NCI-H510A treated with DMSO at 0.1 percent for 48 hours (cell line): ENCODE measurements at places on chromosomes 12 and 14.
A peak's percentile ranks its signal among the peaks of the same experiment; 100 is the strongest.

DNA sequence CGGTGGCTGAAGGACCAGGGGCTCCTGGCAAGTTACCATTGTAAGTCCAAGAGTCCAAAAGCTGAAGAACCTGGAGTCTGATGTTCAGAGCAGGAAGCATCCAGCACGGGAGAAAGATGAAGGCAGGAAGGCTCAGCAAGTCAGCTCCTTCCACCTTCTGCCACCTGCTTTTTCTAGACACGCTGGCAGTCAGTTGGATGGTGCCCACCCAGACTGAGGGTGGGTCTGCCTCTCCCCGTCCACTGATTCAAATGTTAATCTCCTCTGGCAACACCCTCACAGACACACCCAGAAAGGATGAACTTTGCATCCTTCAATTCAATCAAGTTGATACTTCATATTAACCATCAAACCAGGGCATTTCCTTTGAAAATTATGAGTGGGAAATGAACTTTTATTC lies 1272.4 kb upstream of the TMEM132C start:
- DNase-seq, result no peak

DNA sequence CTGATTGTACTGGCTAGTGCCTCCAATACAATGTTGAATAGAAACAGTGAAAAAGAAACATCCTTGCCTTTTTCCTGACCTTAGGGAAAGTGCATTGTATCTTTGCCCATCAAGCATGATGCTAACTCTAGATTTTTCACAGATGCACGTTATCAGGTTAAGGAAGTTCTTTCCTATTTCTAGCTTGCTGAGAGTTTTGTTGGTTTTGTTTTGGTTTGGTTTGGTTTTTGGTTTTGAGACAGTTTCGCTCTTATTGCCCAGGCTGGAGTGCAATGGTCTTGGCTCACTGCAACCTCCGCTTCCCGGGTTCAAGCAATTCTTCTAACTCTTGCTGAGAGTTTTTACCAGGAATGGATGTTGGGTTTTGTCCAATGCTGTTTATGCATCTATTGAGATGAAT lies 89.0 kb downstream of the BRMS1L start:
- DNase-seq, result no peak

GRCh38 chr14:100401792-100402191 lies 78.7 kb downstream of the SLC25A47 start:
- DNase-seq, result no peak

DNA sequence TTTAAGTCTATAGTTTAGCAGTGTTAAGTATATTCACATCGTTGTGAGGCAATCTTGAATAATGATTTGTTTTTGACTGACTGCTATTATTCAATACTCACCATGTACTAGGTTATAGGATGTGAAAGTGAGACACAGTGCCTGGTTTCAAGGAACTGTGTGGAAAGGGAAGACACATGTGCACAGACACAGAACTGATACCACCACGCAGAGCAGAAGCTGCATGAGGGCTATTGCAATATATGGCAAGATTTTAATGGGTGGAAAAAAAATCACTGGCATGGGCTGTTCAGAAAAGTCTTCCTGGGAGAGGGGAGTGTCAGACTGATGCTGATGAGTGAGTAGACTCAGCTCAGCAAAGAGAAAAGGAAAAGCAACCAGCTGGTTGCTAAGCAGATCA lies 10.4 kb downstream of the SLC7A8 start:
- DNase-seq, result no peak

DNA sequence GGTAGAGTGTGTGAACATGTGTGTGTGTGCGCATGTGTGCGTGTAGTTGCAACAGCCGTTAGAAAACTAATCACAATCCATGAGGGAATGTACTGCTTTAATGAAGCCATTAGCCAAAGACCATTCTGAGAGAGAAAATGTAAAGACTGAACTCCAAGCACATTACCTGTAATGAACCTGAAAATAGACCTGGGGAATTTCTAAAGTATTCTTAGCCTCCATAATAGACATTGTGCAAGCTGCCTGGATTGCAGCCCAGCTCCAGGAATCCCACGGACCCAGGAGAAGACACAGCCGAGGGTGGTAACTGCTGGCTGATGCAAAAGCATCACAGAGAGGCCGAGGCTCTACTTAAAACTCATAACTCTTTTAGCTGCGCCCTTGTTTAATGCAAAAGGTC lies 156.6 kb downstream of the SLC15A4 start:
- DNase-seq, result no peak

DNA sequence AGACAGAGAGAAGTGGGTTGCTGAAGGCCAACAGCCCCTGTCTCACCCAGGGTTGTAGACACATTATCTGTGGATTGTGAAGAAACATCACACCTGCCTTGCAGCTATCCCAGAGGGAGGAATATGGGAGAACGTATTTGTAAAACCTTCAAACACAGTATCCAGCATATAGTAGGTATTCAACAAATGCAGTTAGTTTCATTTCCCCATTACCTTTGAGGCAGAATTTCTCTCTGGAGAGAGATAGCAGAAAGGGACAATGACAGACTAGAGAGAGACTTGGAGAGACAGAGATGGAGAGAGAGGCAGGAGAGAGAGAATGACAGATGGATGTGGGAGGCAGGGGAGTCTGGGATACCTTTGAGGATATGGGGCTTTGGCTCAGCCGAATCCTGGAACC lies 62.0 kb downstream of the WSCD2 start:
- DNase-seq, result no peak

DNA sequence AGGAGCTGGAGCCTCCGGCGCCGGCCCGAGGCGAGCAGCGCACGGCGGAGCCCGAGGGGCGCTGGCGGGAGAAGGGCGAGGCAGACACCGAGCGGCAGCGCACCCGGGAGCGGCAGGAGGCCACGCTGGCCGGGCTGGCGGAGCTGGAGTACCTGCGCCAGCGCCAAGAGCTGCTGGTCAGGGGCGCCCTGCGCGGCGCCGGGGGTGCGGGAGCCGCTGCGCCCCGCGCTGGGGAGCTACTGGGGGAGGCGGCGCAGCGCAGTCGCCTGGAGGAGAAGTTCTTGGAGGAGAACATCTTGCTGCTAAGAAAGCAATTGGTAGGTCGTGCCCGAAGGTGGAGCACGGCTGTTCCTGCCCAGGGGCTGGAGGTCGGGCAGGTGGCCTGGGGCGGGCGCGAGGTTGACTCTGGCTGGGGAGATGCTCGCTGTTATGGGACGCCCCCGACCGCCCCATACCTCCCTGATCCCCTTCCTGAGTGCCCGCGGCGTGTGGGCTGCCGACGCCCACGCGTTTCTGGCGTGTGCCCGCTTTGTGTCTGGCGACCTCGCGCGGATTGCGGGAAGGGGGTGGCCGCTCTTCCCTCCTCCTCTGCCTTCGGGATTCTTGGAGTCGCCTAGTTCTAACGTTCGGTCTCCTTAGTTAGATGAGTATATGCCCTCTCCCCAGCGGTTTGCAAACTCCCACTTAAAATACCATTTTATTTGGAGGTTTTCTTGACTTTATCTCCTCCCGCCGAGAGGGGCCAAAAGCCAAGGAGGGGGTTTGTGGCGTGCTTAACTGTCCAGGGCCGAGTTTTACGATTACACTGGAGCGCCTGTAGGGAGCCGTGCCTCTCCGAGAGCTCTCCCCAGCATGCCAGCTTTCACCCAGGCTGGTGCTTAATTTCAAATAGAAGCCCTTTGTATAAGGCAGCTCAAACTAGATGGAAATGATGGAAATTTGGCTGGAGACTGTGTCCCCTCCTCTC lies 752 bp downstream of the DACT1 start:
- peak; percentile 37 for DNase-seq

DNA sequence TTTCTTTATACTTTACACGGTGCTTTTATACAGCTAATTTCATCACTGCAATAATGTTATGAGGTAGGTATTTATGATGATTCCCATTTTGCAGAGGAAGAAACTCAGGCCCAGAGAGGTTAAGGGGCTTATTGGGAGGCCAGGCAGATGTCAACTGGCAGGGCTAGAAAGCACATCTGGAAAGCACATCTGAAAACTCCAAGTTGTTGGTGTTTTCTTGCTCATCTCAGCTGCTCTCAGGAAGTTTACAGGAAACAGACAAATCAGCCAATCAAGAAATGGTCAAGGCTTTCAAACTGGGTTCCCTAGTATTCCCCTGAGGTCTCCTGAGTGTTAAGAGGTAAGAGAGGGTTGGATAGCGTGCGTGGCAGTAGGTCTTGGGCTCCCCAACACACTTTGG lies 124.1 kb upstream of the MED13L start:
- no peak for DNase-seq

DNA sequence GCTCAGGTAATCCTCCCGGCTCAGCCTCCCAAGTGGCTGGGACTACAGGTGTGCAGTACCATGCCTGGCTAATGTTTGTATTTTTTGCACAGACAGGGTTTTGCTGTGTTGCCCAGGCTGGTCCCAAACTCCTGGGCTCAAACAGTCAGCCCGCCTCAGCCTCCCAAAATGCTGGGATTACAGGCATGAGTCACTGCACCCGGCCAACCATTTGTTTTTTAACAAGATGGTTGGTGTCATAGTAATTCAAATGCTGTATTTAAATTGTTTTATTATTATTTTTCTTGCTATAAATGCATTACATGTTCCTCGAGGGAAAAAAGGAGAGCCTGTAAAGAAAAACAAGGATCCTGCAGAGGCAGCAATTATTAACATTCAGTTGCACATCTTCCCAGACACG lies 83.9 kb downstream of the EP400 start:
- DNase-seq, result no peak

DNA sequence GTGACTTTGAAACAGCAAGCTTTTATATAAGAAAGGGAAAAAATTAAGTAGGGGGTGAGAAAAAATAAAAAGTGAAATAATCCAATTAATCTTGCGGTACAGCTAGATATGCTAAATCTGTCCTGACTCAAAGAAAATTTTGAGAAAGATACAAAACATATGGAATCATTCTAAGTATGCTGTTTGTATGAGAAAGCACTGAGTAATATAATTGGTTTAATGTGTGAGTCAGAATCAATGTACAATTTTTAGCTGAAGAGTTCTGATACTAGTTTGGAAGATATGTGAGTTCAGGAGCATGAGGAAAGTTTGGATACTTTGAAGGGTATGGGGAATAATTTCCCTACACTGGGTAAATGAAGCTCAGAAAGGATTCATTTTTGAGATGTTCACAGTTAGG lies 190.9 kb upstream of the RASSF8 start:
- no peak for DNase-seq

- no peak for DNase-seq
These were observed 117.1 kb upstream of the PTPRB start for GRCh38 chr12:70754330-70754741.

- no peak for DNase-seq
These were observed 108.9 kb upstream of the PLEKHG7 start for GRCh38 chr12:92593734-92594402.

DNA sequence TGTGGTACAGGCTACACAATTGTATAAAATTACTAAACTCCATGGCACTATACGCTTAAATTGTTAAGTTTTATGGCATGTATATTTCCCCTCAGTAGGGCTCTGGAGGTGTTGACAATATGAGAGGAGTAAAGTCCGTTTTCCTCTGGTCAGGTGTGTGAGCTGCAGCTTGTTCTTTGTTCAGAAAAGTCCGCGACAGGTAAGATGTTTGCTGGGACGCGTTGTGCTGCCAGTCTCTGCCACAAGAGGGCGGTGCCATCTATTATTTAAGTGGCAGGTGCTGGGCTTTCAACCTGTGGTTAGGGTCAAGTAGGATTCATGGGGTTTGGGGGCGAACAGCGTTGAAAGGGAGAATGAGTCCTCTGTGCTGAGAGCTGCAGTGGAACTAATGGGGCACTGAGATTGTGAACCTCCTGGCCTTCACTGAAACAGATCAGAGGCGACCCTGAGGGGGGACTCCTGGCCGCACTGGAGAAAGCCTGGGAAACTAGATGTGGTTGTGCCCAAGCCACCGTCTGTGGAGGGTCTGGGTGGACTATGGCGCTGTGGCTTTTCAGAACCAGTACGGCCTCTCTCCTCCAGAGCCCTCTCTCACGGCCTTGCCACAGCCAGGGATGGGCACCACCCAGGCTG lies 179.0 kb downstream of the SLC15A4 start:
- DNase-seq, result peak; percentile 78

- peak; percentile 42 for DNase-seq
These were observed 200.7 kb upstream of the FOXN3 start for GRCh38 chr14:89617481-89618329.

DNA sequence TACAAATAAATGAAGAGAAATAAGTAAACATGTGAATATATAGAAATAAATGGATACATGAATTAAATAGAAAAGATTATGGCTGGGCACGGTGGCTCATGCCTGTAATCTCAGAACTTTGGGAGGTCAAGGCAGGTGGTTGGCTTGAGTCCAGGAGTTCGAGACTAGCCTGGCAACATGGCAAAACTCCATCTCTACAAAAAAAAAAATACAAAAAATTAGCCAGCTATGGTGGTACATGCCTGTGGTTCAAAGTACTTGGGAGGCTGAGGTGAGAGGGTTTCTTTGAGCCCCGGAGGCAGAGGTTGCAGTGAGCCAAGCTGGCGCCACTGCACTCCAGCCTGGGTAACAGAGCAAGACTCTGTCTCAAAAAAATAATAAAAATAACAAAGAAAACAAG lies 5.1 kb upstream of the CLEC7A start:
- DNase-seq, result no peak

GRCh38 chr14:68449561-68450181 lies 343.2 kb downstream of the ZFP36L1 start:
- DNase-seq, result no peak

GRCh38 chr14:64095620-64096019 lies 198.6 kb downstream of the ESR2 start:
- no peak for DNase-seq

GRCh38 chr12:73361156-73361863 lies 1089.1 kb downstream of the TRHDE start:
- no peak for DNase-seq

DNA sequence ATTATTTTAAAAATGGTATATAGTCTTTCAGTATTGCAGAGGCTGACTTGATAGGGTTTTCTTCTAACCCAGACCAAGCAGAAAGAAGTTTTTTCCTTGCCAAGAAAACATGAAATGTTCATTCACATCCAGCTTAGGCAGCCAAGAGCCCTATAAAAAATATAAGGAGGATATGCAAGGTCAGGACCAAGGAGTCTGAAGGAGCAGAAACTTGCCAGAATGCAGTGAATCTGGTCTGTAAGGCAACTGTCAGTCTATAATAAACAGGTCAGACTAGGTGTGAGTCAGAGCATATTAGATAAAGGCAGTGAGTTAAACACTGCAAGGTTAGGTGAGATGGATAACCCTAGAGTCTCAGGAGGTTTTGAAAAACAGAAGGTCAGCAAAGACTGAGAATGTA lies 645.5 kb downstream of the C12orf50 start:
- no peak for DNase-seq

- no peak for DNase-seq
These were observed 2.7 kb downstream of the SHMT2 start for GRCh38 chr12:57232156-57232756.

- peak; percentile 21 for DNase-seq
These were observed 323.8 kb upstream of the DCN start for GRCh38 chr12:91506452-91506851.

DNA sequence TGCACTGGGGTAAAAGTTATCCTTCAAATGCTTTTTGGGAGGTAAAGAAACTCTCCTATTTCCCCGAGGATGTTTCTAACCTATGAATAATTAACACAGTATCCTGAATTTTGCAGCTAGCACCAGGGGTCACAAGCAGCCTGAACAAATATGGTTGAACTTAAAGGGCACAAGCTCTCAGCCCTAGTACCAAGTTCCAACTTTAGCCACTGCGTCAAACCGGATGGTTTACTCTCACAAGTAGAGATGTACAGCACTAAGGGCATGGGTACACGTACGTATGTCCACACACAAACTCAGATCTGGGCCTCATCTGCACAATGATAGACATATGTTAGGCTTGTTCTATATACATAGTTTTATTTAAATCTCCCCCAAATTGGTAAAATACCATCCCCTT lies 4.7 kb downstream of the CCDC88C start:
- no peak for DNase-seq
